ENCODE measurements at places on chromosomes 3 and 15.

GRCh38 chr3:42980909-42981308, 1.8 kb downstream of the GASK1A start:
- DNase-seq = no peak

GRCh38 chr3:11563159-11563864, 80.4 kb downstream of the VGLL4 start:
- no peak for DNase-seq

DNA sequence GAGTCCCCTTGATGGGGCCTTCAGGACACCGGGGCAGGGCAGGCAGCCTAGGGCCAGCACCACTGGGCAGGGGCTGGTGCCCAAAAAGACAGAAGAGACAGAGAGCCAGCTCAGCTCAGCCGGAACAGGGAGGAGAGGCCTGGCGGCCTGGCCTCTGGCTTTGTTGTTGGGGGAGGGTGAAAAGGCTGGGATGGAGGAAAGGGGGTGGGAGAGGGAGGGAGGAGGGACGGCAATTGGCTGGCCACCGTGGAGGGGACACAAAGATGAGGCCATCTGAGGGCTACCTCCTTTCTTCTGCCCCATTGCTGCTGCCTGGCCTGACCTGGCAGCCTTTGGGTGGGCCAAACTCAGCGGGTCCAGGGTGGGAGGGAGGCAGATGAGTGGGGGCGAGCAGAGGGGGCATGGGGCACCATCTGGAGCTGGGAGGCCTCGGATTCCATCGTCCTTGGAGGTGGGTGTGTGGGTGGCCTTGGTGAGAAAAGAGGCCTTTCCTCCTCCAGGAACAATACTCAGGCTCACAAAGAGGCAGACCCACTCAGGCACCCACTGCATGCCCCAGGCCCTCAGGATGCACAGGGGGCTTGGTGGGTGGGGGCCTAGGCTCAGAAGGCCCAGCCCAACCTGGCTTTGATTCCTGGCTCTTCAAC, 9.3 kb downstream of the EFCC1 start:
- DNase-seq = no peak

- DNase-seq = no peak
Observed at GRCh38 chr3:188822004-188822403, 349.8 kb upstream of the TPRG1 start.

GRCh38 chr15:72515591-72516389, 41.7 kb downstream of the ARIH1 start:
- DNase-seq = no peak

Data from muscle of arm (tissue), 14 donors.